Activated CD4-positive, CD25-positive, alpha-beta regulatory T cell treated with anti-CD3 and anti-CD28 coated beads, Interleukin-2, amount 50 U/mL, for 24 hours (primary cell): ENCODE measurements at places on chromosomes 7 and 10.

DNA sequence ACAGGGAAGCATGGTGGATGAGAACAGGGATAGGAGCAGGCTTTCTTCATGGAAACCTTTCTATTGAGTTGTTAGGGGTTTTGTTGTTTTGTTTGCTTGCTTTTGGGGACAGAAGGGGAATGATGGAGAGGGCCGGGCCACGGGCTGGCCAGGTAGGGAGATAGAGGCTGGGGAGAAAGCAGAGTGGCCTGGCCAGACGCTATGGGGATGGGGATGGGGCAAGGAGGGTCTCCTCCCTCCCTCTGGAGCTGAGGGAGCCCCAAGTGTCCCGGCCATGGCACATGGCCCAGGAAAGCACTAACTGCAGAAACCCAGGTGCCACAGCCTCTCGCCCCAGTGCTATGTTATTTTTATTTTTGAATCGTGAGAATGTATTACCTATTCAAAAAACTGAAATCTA is 10.0 kb downstream of the AOC1 start:
- ATAC-seq, result no peak

DNA sequence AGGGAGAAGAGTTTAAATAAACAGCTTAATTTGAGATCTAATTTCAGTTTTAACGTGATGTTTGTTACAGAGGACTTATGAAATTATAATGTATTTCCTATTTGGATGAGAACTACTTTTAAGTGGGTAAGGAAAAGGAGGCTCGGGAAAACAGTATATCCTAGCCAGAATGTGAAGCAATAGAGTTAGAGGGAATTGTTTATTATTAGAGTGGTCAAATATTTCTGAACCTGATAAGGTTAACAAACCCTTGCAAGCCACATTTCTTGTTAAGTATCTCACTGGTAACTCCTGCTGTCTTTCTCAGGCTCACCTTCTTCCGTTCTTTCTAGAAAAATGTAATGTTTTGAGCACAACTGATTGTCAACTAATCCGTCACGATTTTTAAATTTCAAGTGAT is 335.1 kb upstream of the MBL2 start:
- ATAC-seq, result no peak

DNA sequence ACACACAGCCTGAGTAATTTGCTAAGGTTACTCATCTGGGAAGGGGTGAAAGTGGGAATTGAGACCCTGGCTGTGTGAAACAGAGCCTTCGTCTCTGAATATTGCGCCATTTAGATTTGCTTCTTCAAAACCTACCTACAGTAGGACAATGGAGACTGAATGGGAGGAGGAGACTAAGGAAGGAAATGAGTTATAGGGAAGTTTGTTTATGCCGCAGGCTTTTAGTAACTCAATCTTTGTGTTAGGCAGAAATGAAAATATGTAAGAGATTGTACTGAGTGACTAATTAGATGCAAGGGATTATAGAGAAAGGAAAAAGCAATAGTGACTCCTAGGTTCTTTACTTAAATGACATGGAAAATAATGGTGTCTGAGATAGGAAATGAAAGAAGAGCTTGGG is 80.2 kb downstream of the KCND2 start:
- no peak for ATAC-seq

DNA sequence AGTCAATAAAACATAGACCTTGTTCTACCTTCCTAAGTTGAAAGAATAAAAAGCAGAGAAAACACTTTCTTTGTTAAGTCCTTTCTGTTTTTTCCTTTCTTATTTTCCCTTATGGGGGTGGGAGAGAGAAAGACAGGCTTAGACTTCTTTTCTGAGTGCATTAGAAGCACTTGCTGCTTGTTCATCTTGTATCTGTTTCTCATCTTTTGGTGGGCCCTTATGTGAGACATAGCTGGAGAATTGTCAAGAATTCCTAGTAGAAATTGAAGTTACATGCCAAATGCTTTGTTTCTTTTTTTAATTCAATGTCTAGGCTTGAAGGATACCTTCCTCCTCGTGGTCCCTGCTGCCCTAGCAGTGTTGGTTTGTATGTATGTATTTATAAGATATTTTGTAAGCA is 6.7 kb downstream of the EIF4EBP2 start:
- no peak for ATAC-seq

- peak; percentile 46 for ATAC-seq
Measured at GRCh38 chr10:84177541-84178141, 4.0 kb downstream of the GPR15LG start.
